ENCODE measurements at places on chromosomes 16 and 17. TPM values are rescaled to one million over a fixed set of nuclear protein-coding genes. Genes with fewer than 3 reads are reported as not detected.
A peak's percentile ranks its signal among the peaks of the same experiment; 100 is the strongest.

DLX4 gene
- 1.6 TPM for total RNA-seq

RHBDL3 gene
- 2.9 TPM for total RNA-seq

GUCY2D gene
- not detected for total RNA-seq

C16orf82 gene
- not detected for total RNA-seq

DNA sequence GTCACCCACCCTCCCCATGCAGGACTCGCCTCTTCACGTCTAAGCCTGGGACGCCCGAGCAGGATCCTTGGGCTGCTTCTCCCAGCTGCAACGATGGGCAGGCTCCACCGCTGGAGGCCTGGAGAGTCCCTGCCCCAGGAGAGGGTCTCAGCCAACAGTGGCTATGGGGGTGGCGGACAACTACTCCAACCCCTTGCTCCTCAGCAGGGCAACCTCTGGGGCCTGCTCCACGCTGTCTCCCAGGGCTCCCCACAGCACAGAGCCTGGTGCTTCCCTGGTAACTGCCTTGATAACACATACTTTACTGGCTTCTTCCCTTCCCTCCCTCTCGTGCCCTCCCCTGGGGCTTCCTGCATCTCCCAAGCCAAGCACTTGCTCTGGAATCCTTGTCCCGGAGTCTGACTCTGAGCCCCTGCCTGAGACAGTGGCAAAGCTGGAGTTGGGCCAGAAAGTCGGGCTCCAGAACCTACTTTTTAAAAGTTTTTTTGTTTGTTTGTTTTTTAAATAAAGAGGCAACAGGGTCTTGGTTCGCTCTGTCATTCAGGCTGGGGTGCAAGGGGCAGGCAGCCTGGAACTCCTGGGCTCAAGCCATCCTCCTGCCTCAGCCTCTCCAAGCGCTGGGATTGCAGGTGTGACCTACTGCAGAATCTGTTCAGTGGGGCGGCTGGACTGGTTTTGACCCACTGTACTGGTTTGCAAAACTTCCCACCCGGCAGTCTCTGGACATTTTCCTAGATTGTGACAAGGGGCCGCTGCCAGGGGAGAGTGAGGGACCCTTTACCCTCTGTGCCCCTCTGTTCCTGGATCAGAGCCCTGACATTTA, 99.4 kb downstream of the TNFRSF13B start:
- DNase-seq, result no peak

- no peak for DNase-seq
Observed at GRCh38 chr17:75652934-75653549, 13.9 kb downstream of the RECQL5 start.

- DNase-seq, result peak; percentile 55
Observed at GRCh38 chr17:76501018-76501826, at the start of gene RHBDF2. Gene RHBDF2 (minus strand): TSS chr17:76501423. CDS start chr17:76481524, 19,899 bp downstream.

DNA sequence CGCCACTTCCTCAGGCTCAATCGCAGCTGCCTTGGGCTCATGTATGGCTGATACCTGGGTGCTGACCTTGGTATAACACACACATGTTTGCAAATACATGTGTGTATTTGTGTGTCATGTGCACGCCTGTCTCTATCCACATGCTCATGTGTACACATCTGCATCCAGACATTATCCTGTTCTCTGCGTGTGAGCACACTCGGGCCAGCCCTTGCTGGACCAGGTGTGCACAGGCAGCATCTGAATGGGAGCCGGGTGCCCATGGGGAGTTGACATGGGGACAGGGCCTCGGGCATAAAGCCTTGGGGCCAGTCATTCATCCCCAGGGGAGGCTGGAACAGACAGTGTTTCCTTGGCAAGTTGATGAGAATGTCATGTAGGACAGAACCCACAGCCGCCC, 29.1 kb upstream of the CRHR1 start:
- DNase-seq, result no peak

- DNase-seq, result peak; percentile 71
Observed at GRCh38 chr17:47850692-47851573, at the start of gene SP6. Gene SP6 (minus strand): TSS chr17:47851163. CDS start chr17:47848429, 2,734 bp downstream.

DNA sequence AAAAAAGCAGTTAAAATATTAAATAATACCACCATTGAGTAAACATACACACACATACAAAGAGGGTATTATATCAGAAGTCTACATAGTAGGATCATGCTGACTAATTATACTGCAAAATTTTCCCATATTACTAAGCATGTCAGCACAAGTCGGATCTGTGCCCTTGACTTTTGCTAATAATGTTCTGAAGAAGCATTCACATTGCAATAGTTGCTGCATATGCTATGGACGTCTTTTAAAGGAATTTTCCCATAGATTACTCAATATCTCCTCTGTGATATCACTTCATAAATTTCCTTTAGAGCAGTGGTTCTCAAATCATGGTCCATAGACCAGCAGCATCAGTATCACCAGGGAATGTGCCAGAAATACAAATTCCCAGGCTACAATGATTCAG, 110.9 kb upstream of the NUDT7 start:
- no peak for DNase-seq

DNA sequence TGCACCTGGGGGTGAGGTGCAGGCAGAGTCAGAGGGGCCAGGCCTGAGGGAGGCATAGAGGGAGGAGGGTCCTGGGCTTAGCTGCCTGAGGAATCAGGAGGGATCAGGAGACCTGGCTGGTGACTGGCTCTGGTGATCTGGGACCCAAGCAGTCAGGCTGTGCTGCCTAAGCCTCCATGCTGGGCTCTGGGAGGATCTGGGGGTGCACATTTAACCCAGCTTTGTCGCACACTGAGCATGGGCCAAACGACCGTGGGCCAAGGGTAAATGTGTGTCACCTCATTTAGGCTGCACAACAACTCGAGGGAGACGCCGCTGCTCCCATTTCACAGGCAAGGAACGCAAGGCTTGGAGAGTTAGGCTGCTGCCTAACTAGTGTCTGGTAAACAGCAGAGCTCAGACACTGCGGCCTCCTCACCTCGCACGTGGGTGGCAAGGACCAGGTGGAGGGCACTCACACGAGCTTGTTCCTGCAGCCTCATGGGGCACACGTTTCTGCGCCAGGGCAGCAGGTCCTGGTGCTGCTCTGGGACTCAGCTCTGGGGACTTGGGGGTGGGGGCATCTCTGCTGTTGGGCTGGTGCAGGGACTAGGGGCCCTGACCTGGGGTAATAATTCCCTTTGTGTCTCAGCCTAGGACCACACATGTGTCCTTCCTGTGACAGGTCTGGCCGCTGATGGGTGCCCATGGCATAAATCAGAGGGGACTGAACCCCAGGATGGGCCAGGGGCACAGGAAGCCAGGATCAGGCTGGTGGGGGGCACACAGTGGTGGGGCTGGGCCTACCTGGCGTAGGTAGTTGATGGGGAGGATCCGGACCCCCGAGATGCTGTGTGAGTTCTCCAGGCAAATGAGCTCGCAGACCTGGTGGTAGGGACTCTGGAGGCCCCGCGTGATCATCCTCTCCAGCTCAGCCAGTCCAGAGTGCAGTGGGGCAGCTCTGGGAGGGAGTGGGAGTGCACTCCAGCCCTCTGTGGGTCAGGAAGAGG, 18.7 kb downstream of the TMEM235 start:
- no peak for DNase-seq

All from H4 (cell line).